ENCODE measurements at places on chromosomes 3 and 15.

GRCh38 chr3:157311633-157312375, 124.8 kb upstream of the PTX3 start:
- DNase-seq, result no peak

- no peak for DNase-seq
Measured at GRCh38 chr15:38746211-38746610, 181.6 kb upstream of the RASGRP1 start.

DNA sequence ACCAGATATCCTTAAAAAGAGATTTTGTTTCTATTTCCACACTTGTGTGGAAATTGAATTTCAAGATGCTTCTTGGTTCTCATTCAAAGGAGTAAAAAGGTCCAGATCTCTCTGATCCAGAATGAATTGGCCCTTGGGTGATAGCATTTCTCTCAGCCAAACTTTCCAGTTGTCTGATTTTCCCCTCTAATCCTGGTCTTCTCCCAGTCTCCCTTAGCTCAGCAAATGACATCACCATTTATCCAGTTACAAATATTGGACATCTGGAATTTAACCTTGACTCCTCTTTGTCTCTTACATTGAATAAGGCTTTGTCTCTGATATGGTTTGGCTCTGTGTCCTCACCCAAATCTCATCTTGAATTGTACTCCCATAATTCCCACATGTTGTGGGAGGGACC, 10.2 kb upstream of the FGF7 start:
- no peak for DNase-seq

DNA sequence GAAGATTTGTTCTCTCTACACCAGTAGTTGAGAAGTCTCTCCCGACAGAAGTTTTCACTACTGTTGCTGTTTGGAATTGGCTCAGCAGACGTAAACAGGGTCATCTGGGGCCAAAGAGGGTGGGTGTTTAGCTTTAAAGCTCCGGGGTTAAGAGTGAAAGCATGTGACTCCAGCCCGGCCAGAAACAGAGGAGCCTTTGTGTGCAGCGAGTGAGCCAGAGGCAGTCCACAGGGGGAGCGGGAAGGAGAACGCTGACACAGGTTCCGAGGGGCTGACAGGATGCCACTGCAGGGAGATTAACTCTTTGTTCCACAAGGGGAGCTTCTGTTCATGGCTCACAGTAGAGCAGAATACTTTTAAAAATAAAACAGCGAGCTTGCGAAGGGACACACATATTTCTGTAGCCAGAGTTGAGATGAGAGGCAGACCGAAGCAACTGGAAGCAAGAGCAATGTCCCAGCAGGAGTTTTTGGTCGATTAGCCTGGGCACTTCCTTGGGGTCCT, 26.9 kb downstream of the BMF start:
- DNase-seq, result no peak

DNA sequence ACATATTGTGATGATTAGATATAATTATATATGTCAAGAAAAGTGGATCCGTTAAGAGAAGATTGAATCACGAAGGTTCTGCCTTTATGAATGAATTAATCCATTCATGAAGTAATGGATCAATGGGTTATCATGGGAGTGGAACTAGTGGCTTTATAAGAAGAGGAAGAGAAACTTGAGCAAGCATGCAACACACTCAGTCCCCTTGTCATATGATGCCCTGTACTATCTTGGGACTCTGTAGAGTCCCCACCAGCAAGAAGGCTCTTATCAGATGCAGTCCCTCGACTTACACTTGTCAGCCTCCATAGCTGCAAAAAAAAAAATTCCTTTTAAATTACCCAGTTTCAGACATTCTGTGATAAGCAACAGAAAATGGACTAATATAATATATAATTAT, 301.9 kb downstream of the RAP2B start:
- DNase-seq, result no peak

- no peak for DNase-seq
Measured at GRCh38 chr15:63971904-63972303, 74.4 kb downstream of the DAPK2 start.

- no peak for DNase-seq
Measured at GRCh38 chr3:32384938-32385337, 6.7 kb upstream of the CMTM7 start.

DNA sequence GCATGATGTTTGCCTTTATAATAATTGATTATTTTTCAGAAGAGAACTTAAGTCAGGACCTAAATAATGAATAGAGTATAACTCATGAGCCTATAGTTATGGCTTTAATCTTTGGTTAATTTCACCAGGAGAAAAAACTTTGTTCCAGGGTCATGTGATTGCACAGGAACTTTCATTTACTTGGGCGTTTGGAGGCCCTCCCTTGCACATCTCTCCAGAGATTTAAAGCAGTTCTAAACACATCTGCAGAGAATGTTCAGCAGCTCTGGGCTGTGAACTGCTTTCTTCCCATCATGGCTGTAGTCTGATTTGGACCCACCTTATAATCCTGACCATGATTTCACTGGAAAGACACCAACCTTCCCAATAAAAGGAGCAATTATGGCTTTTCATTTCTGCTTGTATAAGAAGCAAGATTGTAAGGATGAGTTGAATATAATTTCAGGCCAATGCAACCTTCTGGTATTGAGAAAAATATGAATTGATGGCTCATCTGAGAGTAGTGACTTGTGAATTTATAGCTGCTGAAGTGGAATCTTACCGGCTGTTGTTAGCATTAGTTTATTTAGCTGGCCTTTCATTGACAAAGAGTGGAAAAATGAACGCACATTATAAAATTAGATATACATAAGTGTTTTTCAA, 80.9 kb upstream of the PRTG start:
- DNase-seq, result no peak

DNA sequence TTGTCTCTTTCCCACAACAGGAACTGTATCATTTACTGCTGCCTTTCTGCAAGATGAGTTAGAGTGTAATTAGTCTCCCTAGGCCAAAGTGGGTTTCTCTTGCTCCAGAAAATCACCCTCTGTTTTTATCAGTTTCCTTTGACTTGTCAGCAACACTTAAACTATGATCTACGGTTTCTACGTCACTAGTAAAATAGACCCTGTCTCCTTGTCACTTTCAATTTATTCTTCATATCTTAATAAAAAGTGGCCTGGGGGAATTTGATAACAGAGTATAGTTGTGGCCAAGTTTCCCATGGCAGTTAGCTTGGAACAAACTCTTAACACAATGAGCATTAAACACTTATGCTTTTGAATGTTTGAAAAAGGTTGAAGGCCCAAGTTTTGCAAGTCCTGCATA, 79.6 kb downstream of the CGNL1 start:
- no peak for DNase-seq

DNA sequence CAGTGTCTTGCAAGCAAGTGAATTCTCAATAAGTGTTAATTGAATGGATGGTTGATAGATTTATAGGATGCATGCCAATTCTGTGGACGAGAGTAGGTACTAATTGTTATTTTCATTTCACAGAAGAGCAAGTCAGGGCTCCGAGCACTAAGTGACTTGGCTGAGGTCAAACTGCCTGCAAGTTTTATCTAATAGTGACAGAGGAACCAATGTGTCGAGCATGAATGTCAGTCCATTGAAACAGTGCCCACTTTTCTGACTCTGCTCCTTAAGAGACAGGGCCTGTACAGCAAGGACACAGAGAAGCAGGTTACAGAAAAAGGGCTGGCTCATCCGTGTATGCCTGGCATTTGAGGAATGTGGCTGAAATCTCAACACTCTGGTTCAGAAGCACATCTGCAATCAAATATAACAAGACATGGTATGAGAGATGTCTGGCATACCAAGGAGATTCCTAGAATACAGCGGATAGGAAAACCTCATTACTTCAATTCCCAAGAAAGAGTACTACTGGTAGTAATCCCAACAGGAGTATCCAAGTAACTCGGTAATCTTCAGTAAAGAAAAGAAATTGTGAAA, 6.0 kb upstream of the B3GNT5 start:
- no peak for DNase-seq

DNA sequence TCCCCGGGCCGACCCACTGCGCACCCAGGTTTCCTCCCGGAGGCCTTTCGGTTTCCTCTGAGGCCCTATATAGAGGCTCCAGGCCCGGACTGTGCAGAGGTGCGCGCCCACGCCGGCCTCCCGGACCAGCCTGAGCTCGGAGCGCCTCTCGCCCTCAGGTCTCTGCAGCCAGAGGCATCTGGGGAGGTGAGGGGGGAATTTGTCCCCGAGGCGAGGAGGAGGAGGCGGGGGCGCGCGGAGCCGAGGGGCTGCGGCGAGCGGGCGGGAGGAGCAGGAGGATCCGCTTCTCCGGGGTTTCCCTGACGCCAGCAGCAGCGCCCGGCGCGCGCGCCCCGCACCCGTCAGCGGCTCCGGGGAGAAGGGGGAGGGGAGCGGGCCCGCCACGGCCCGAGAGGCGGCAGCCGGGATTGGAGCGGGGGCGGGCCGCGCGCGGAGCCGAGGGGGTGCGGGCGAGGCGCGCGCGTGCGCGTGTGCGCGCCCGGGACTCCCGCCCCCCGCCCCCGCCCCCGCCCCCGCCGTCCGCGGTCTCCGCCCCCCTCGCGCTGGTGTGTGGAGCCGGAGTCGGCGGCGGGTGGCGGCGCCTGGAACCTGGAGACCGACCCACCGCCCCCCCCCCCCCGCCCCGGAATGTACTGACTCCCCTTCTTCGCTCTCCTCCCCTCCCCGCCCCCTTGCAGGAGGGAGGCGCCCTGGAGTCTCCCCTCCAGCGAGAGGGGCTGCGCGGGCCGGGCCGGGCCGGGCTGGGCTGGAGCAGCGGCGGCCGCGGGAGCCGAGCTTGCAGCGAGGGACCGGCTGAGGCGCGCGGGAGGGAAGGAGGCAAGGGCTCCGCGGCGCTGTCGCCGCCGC, at the start of gene NEO1:
TSS of gene NEO1 (plus strand) at position 657 of the 846 bp plus-strand sequence. CDS start 213 bp downstream, outside the sequence.
- DNase-seq, result peak; percentile 47

GRCh38 chr3:13550791-13551360, 2.0 kb downstream of the FBLN2 start:
- DNase-seq, result no peak

DNA sequence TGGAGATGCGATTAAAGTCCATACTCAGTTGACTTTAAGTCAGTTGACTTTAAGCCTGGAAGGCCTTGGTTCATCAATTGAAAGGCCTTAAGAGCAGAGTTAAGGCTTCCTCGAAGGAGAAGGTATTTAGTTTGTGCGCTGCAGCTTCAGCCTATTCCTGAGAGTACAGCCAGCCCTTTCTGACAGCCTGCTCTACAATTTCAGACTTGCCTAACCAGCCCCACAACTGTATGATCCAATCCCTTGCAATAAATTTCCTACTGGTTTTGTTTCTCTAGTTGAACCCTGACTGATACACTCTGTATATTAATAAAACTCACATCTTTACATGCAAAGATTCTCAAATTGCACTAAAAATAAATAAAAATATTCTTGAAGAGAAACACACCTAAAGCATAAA, 66.1 kb upstream of the RORA start:
- no peak for DNase-seq

GRCh38 chr15:62727501-62727900, 315.0 kb upstream of the TPM1 start:
- DNase-seq, result no peak

GRCh38 chr3:189300345-189300744, 128.6 kb downstream of the TPRG1 start:
- DNase-seq, result no peak

- no peak for DNase-seq
Measured at GRCh38 chr3:31157893-31158620, 263.6 kb upstream of the GADL1 start.

DNA sequence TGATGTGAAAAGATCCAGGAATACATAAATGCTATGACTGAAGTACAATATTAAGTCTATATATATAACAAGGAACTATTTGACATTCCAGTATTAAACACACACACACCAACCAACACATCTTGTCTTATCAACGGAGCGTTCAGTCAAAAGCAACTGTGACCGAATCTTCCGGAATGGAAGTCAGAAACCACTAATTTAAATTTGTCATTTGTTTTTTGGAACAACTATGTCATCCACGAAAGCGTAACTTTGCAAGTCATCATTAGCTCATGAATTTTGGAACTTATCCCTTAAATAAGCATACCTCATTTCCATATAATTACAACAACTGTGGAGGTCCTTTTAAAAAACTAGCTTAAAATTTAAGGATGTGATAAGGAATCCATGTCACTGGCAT, 5.0 kb downstream of the ZNF385D start:
- no peak for DNase-seq

GRCh38 chr3:123105201-123106189, 38.7 kb downstream of the PDIA5 start:
- DNase-seq, result no peak

DNA sequence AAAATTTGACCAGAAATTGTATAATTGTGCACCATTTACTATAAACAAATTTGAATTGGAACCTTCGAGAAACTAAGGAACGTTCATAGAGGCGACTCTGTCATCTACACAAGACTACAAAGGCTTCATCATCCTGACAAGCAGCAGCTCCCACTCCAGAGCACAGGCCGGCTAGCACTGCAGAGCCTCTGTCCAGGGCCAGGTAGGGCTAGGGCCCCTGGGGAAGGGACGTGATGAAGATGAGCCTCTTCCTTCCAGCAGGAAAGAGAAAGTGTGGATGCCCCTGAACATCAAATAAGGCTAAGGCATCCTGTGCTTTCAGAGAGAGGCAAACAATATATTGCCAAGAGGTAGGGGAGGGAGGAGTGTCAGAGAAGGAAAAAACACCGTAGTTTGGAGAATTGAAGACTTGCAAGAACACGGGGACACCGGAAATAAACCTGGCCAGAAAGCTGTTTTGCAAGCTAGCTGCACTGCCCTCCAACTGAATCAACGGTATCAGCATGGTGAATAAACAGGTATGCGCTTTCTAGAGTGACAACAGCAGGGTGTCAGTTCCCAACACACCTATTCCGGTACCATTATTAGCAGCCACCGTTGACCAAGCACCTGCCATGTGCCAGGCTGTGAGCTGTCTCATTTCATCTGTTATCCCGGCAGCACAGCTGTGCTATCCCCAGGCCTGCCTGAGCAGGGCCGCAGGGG, 12.4 kb downstream of the XXYLT1 start:
- no peak for DNase-seq

GRCh38 chr15:71331173-71331572, 215.9 kb downstream of the THSD4 start:
- no peak for DNase-seq

DNA sequence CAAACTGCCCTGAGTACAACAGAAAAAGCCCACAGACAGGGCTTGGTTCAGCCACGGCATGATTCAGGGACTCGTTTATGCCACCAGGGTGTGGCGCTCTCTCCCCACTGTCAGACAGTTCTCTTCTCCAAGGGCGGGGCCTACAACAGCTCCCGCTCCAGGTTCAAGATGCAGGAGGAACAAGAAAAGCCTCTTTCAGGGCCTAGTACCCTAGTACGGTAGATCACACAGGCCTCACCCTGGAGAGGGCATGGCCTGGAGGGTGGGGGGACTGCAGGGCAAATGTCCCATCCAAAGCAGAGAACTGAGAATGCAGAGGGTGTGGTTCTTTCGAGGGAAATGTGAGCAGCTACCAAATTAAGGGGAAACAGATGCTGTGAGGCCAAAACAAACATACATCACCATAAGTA, 12.0 kb downstream of the MESD start:
- no peak for DNase-seq

- no peak for DNase-seq
Measured at GRCh38 chr3:25403968-25404367, 24.1 kb upstream of the RARB start.

GRCh38 chr3:113285741-113286140, 74.4 kb downstream of the BOC start:
- no peak for DNase-seq

All from stimulated activated CD8-positive, alpha-beta memory T cell treated with anti-CD3 and anti-CD28 coated beads, Interleukin-12 subunit alpha, Interleukin-12 subunit beta, amount 100 ng/mL, for 1 hour (primary cell).